ENCODE measurements at places on chromosomes 2 and 18. TPM values are rescaled to one million over a fixed set of nuclear protein-coding genes. Genes with fewer than 3 reads are reported as not detected.

Gene NYAP2
- 1.1 TPM for total RNA-seq

DNA sequence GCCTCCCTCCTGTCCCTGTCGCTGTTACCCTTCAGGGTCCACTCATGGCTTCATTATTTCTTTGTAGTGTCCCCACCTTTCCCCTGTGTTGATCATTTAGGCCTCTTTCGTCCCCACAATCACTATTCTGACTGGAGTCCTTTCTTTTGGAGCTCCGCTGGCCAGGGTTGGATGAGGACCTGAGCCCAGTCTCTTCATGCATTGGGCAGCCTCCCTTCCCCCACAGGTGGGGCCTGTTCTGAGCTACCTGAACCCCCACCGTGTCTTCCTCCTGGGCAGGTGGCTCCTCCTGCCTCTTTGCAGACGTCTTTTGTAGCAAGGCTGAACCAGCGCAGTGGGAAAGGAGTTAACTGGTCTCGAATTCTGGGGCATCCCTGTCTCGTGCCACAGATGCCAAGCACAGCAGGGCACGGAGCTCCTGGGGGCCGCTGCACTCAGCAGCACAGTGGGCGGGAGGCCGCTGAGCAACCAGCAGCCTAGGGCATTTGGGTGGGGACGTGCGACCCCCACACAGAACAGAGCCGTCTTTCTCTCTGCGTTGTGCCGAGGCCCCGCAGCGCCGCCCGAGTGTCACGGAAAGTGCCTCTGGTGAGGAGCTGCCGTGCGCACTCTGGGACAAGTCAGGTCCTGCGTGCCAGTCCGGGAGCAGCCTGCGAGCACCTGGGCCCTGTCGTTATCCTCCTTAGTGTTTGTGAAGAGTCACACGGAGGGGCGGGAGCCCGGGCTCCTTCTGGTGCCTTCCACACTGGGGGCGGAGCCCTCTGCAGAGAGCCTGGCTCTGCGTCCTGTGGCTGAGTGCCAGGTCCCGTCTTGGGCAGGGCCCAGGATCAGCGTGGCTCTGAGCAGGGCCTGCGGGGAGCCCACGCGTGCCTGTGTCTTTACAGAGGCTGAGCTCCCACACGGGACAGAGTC lies 130.1 kb downstream of the NFATC1 start:
- peak overlapping the region; percentile 65 for H3K27ac ChIP-seq
- DNase-seq = peak; percentile 63
- H3K4me3 ChIP-seq = no peak overlapping the region
- H3K4me1 ChIP-seq = peaks cover 24% of the 10 kb centered on the region
- H3K36me3 ChIP-seq = peaks cover 26% of the 10 kb centered on the region

GRCh38 chr18:31040686-31041270 lies 1.8 kb downstream of the DSC3 start:
- H3K4me1 ChIP-seq = peaks cover 17% of the 10 kb centered on the region
- no peak for DNase-seq
- no peak overlapping the region for H3K27ac ChIP-seq
- no peak overlapping the region for H3K4me3 ChIP-seq
- peaks cover 64% of the 10 kb centered on the region for H3K27me3 ChIP-seq
- H3K36me3 ChIP-seq = no peaks in the 10 kb centered on the region

Gene UGT1A1
- 0.24 TPM for total RNA-seq

GRCh38 chr18:34261865-34262780 lies 37.4 kb upstream of the NOL4 start:
- no peaks in the 10 kb centered on the region for H3K4me1 ChIP-seq
- no peaks in the 10 kb centered on the region for H3K36me3 ChIP-seq
- H3K27me3 ChIP-seq = no peaks in the 10 kb centered on the region
- no peak for DNase-seq
- no peak overlapping the region for H3K27ac ChIP-seq

- H3K4me3 ChIP-seq = peak overlapping the region; percentile 73
- DNase-seq = peak; percentile 56
- peaks cover 14% of the 10 kb centered on the region for H3K27me3 ChIP-seq
- H3K4me1 ChIP-seq = peaks cover 54% of the 10 kb centered on the region
Observed at GRCh38 chr18:48136051-48136826, 205.8 kb upstream of the SMAD2 start.

Gene CD8A
- 5.5 TPM for total RNA-seq

GRCh38 chr2:108629417-108629816 lies 89.9 kb upstream of the RANBP2 start:
- DNase-seq = no peak
- H3K27ac ChIP-seq = no peak overlapping the region
- no peaks in the 10 kb centered on the region for H3K36me3 ChIP-seq
- peaks cover 61% of the 10 kb centered on the region for H3K4me1 ChIP-seq
- H3K27me3 ChIP-seq = no peaks in the 10 kb centered on the region

DNA sequence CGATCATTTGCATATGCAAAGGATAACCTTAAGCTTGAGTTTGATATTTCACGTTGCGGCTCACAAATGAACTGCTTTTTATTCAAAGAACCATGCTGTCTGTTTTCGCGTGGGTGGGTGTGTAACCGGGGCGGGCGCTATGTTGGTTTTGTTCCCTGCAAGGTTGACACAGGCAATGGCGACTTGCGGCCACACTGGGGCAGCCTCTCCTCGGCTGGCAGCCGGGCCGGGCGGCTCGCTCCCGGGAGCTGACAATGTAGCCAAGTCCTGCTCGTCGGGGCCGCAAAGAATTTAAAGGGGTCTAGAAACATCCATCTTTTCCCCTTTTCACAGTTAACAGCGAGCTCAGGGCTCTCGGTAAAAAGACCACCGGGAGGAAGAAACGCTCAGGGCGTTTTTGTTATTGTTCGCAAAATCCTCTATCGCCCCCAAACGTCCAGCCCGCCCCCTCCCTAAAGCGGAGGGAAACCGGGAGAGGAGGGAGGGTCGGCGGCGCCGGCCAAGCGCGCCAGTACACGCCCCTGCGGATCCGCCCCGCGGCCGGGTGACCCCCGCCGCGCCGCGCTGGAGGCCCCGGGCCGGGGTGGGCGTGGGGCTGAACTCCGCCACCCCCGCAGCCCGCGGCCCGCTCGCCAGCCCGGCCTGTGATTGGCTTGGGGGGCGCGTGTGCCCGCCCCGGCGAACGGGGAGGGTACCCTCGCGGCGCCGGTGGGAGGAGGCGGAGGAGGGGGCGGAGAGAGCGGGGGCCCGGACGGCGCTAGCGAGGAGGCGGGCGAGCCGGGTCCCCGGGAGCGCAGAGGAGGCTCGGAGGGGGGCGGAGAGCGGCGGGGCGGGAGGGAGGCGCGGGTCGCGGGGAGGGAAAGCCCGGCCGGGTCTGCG lies at the start of gene NEDD4L:
Gene NEDD4L (plus strand): TSS at position 736 of the 879 bp plus-strand sequence. CDS start 435 bp downstream, outside the sequence.
- H3K4me1 ChIP-seq = peaks cover 39% of the 10 kb centered on the region
- H3K36me3 ChIP-seq = no peaks in the 10 kb centered on the region
- peak within 1 kb of the TSS; percentile 89 for H3K27ac ChIP-seq
- peak; percentile 89 for DNase-seq

DNA sequence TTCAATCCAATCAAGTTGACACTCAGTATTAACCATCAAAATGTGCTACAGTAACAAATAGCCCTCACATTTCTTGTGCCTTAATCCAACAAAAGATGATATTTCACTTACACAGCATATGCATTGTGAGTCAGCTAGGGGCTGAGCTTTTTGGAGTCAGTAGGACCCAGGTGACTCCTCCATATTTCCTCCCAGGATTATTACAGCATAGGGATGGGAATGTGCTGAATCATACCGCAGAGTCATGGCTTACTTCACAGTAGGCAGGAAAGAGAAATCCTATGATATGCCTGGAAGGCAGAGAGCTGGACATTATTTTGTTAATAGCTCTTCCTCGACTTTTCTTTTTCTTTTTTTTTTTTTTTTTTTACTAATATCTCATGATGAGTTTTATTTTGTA lies 153.3 kb downstream of the TMEM182 start:
- no peaks in the 10 kb centered on the region for H3K36me3 ChIP-seq
- H3K27ac ChIP-seq = no peak overlapping the region
- DNase-seq = no peak
- no peaks in the 10 kb centered on the region for H3K4me1 ChIP-seq

GRCh38 chr2:57291209-57291608 lies 755.4 kb upstream of the VRK2 start:
- H3K27ac ChIP-seq = no peak overlapping the region
- H3K4me1 ChIP-seq = no peaks in the 10 kb centered on the region
- no peak overlapping the region for H3K4me3 ChIP-seq
- H3K27me3 ChIP-seq = no peaks in the 10 kb centered on the region
- DNase-seq = no peak

Gene PLA2R1
- 5.6 TPM for total RNA-seq

DNA sequence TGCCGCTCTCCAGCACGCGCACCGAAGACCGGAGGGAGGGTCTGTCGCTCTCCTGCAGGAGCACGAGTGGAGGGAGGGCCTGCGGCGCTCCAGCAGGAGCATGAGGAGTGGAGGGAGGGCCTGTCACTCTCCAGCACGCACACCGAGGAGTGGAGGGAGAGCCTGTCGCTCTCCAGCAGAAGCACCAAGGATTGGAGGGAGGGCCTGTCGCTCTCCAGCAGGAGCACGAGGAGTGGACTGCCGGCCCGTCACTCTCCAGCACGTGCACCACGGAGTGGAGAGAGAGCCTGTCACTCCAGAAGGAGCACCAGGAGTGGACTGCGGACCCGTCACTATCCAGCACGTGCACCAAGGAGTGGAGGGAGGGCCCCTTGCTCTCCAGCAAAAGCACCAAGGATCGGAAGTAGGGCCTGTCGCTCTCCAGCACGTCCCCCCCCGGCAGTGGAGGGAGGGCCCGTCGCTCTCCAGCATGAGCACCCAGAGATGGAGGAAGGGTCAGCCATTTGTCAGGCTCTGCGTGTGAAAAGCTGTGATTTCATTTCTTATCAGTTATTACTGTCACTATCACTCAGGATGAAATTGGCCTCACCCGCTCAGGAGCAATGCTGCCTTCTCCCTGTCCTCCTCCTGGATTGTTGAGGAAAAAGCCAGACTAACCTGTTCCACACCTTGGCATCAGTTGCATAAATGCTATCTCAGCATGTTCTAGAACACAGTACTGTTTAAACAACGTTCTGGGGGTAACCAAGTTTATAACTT lies 35.9 kb downstream of the ADI1 start:
- H3K4me1 ChIP-seq = no peaks in the 10 kb centered on the region
- peak overlapping the region; percentile 30 for H3K4me3 ChIP-seq
- DNase-seq = peak; percentile 90
- H3K27ac ChIP-seq = no peak overlapping the region
- peaks cover 25% of the 10 kb centered on the region for H3K36me3 ChIP-seq

GRCh38 chr2:150125708-150126107 lies 361.8 kb downstream of the RND3 start:
- no peaks in the 10 kb centered on the region for H3K27me3 ChIP-seq
- no peak overlapping the region for H3K4me3 ChIP-seq
- no peak for DNase-seq
- H3K4me1 ChIP-seq = no peaks in the 10 kb centered on the region
- no peak overlapping the region for H3K27ac ChIP-seq
